ENCODE measurements at places on chromosomes 5 and 9.

DNA sequence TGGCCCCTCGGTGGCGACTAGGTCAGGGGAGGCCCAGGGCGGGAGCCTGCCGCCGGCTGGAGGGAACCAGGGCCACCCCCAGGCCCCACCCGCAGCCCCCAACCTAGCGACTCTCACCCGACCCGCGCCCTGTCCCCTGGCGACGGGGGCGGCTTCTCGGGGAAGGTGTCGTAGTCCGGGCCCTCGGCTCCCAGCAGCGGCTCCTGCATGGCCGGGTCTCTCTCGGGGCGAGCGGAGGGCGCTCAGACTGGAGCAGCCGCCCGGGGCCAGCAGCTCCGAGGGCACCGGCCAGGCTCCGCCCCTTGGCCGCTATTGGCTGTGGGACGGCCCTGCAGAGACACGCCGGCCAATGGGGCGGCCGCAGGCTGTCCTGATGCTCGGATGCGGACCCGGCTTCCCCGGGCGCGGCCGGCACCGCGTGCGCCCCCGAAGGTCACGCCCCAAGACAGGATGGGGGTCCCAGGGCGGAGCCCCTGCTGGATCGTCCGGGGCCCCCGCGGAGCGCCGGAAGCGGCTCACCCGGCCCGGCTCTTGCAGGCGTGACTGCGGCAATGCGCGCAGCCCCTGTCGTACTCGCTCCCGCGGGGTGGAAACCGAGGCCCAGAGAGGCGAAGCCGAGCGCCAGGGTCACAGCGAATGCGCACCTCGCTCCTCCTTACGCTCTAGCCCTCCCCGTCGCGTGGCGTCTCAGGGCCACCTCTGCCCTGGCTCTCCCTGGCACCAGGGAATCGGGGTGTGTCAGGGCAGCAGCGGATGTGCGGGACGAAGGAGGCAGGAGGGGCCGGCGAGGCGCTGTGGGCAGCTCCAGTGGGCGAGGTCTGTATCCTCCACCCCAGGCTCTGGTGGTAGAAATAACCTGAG lies at the start of gene SLC2A6:
TSS of gene SLC2A6 (minus strand) at position 249 of the 861 bp plus-strand sequence. CDS start at position 209, 40 bp downstream.
- DNase-seq = peak; percentile 72

GRCh38 chr5:134975078-134975715 lies 7.5 kb downstream of the CATSPER3 start:
- no peak for DNase-seq

DNA sequence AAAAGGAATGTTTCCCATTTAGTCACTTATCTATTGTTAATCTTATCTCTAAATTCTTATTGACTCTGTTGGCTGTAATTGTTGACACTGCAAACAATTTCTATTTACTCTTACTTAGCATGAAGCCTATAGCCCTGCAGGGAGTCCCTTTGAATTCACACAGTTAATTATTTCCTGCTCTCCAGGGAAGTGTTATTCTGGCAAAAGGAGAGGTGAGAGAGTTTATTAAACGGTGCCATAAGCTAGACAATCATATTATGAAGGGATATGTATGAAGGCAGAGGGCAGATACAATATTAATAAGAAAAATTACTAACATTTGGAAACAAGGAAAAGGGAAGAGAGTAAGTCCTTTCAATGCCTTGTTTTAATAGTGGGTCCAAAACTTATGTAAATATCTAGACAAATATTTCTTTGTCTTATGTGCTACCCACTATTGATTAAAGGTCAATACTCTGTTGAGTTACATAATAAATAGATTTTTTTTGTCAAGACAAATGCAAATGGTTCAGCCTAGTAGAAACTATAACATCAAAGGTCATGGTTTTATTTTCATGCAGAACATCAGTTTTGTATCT lies 107.1 kb downstream of the CDH18 start:
- DNase-seq = no peak

- no peak for DNase-seq
Observed at GRCh38 chr5:96076451-96076850, 114.8 kb upstream of the ELL2 start.

DNA sequence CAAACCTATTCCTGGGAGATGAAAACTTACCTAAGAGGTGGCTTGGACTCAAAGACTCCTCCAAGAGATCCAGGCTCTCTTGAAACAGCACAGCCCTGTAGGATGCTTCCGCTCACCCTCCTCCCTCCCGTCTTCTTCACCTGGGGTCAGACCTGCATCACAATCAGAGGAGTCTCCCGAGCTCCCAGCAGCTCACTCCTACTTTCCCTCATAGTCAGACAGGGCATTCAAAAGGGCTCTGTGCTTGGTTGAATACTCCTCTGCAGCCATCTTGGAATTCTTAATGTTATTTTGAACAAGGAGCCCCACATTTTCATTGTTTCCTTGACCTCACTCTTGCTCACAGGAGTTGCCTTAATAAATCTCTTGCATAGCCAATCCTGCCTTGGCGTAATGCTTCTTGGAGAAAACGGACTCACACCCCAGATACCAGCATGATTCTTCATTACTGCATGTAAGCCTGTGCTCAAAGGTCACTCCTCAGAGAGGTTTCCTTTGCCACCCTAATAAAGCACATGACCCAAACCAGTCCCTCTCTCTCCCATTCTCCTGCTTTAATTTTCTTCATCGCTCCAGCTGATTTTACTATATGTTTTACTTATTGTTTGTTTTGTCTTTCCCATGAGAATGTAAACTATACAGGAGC lies 47.1 kb upstream of the IFNK start:
- no peak for DNase-seq

- DNase-seq = no peak
Observed at GRCh38 chr9:89342948-89343347, 24.6 kb downstream of the SECISBP2 start.

- no peak for DNase-seq
Observed at GRCh38 chr5:113373426-113373825, 61.4 kb downstream of the TSSK1B start.

DNA sequence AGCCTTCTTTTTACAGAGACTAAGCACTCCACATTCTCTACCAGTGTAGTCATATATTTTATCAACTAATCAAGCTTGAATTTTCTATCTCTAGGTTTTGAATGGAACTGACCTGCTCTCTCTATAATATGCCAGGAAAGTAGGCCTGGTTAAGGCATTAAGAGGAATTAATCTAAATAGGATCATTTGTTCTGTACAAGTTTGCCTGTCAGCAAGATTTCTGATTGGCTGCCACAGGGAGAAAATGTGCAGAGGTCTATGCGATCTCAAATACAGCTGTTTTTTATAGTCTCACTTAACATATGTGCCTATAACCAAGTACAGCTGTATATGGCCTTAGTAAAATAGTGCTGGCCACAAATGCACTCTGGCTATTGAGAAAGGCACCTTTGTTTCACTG lies 418.8 kb downstream of the KDM4C start:
- no peak for DNase-seq

DNA sequence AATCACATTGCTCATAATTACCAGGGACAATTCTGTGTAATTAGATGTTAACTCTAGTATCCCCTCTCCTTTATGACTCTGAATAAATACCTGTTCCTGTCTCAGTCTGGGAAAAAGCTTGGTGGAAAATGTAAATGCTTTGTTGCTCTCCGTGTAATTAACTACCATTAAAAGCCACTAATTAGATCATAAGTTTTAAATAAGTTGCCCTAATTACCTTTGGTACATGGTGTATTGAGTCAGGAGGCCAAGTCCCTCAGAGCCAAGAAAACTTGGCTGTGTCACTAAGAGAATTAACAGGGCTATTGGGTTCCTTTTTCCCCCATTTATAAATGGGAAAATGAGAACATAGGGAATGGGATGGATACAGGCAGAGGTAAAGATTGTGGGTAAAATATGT lies 617.6 kb downstream of the TLR4 start:
- no peak for DNase-seq

DNA sequence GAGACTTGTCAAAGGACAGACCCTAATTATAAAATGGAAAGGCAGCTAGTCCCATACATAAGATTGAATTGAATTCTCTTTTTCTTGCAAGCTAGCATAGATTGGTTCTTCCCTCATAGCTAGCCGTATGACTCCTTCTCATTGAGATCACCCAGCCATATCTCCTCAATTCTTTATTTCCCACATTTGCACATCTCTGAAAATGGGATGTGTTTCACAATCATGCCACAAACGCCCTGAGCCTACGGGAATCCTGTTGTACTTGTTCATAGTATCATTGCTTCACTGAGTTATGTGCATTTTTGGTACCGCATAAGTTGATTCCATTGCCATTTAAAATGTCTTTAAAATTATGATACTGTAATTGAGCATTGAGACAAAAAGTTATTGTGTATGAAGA lies 90.5 kb downstream of the PCSK1 start:
- no peak for DNase-seq

DNA sequence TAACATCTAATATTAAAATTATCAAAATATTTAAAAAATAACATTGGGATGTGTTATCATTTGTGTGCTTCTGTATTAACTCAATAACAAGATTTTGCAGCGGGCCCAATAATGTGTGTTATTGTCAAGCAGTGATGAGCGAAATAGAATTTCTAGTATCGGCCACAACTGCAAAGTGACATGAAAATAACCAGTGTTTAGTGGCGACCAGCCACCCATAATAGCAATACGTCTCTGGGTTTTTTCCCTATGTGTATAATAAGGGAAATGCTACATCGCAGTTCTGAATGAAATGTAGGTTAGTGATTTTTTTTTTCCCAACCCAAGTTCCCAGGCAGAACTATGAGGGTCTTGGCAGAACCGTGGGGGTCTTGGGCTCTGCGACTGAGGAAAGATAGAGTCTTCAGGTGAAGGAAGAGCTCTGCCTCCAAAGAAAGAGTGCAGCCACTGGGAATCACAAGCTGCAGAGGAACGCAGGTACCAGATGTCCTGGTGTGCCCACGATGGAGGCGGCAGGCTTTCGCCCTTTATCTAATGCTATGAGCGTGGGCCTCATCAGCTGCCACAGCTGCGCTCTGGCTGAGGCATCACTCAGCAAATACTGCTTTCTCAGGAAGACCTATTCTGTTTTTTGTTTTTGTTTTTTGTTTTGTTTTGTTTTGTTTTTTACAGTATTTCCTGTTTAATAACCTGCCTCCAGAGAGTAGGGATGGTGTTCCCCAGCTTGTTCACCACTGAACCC lies 235.0 kb downstream of the ROR2 start:
- DNase-seq = no peak

DNA sequence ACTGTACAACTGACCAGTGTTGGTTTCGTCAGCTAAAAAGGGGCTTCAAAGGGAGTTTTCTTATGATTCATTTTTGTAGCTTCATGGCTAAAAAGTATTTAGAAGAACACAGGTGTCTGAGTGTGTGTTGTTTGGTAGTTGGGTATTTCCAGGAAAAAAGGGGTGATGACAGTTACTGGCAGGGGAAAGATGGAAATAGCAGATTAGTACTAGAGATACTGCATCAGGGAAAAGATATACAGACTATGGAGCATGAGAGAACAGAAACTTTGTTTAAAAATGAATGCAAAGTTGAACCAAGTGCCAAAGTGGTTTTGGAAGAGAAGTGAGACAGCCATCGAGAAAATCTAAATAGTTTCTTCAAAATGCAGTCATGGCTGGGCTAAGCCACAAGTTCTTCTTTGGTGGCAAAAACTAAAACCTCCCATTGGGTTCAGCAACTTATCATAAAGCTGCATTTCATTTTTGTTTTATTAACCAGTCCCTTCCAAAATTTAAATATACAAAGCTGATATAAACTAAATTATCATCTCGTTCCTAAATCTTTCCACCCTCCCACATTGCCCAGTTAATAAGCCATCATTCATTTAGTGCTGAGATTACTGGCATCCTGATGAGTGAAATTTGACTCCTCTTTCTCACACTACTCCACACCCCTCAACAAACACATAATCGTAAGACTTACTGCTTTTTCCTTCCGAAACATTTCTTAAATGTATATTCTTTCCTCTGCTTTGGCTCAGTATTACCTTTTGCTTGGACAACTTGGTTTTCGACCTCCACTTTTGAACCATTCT lies 33.5 kb downstream of the ELL2 start:
- no peak for DNase-seq

- DNase-seq = no peak
Observed at GRCh38 chr9:8437876-8438275, 638.3 kb upstream of the DMAC1 start.

DNA sequence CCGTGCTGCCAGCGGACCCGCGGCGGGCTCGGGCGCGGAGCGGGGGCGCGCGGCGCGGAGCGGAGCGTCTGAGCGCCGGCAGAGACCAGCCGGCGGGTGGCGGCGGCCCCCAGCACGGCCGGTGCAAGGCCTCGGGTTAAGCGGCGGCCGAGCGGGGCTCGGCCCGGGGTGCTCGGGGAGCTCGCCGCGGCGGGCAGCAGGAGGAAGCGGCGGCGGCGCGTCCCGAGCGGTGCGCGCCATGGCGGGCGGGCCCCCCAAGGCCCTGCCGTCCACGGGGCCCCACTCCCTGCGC lies 150 bp downstream of the SNX30 start:
- no peak for DNase-seq

GRCh38 chr5:120657104-120657503 lies 193.0 kb downstream of the PRR16 start:
- DNase-seq = no peak

DNA sequence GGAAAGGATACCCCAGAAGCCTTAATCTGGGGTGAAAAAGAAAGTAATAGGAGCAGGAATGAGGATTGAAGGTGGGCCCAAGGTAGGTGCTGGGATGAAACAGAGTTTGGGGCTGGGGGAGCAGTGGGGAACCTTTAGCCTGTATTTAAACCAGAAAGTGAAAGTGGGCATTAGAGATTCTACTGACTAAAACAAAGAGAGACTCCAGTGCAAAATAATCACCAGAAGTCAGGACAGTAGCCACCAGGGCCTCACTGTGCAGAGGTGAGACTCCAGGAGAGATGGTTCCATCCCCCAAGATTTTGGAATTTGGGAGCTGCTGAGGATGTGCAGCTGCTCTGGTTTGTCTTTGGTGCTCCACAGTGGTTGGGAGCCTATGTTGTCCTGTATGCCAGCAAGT lies 13.1 kb downstream of the DNAJB5 start:
- no peak for DNase-seq

GRCh38 chr5:140108093-140109017 lies 5.6 kb upstream of the PURA start:
- no peak for DNase-seq

GRCh38 chr5:92635001-92635461 lies 946.0 kb downstream of the NR2F1-AS1 start:
- no peak for DNase-seq

DNA sequence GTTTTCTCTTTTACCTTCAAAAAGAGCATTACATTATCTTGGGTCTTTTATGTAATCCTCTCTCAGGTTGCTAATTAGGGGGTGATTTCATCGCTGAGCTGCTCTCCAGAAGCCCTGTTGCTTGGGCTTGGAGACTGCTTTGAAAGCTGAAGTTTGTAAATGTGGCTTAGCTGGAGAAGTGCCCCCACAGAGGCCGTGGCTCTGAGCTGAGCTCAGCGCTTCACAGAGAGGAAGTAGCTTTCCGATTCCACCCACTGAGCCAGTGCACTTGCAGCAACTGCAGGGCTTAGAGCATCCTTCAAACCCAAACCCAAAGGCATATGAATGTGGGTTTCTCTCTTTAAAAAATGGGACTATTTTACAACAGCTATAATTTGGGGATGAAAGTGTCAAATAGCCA lies 13.7 kb upstream of the NXNL2 start:
- DNase-seq = no peak

DNA sequence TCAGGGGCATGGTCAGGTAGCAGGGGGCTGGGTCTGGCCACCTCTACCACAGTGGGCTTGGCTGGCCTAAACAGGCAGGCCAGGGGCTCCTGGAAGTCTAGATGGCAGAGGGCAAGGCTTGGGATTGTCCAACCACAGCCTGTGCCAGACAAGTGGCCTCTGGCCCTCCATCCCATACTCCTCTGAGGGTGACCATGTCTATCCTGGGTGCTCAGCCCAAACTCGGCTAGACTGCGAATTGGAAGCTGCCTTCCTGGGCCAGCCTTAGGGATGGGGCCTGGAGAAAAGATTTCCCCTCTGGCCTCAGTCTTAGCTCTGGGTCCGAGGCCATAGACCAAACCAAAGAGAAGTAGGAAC lies 110.5 kb downstream of the PHF2 start:
- no peak for DNase-seq

GRCh38 chr5:172874647-172875504 lies 40.8 kb downstream of the ERGIC1 start:
- no peak for DNase-seq
